ENCODE measurements at places on chromosomes 6 and 20.

DNA sequence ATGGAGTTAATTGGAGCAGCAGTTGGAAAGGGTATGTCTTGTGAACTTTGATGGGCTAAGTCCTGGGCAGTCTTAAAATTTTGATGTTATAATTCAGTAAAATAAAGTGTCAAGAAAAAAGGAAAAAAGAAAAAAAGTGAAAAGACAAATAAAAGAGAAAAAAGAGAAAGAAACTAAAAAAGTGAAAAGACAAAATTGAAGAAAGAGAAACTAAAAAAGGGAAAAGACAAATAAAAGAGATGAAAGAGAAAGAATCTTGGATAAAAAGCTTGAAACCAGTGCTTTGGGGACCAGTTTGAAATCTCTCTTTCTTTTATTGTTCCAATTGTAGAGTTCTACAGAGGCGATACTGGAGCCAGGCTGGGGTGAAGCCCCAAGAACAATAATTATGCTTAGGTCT is 12.0 kb upstream of the PGK2 start:
- DNase-seq, result no peak

- DNase-seq, result no peak
Observed at GRCh38 chr20:17710379-17711266, 10.9 kb downstream of the BANF2 start.

GRCh38 chr20:16714751-16715150 is 15.1 kb upstream of the SNRPB2 start:
- no peak for DNase-seq

GRCh38 chr20:61443443-61444126 is 191.5 kb downstream of the CDH4 start:
- DNase-seq, result no peak

GRCh38 chr6:138465007-138465645 is 34.2 kb downstream of the NHSL1 start:
- no peak for DNase-seq

DNA sequence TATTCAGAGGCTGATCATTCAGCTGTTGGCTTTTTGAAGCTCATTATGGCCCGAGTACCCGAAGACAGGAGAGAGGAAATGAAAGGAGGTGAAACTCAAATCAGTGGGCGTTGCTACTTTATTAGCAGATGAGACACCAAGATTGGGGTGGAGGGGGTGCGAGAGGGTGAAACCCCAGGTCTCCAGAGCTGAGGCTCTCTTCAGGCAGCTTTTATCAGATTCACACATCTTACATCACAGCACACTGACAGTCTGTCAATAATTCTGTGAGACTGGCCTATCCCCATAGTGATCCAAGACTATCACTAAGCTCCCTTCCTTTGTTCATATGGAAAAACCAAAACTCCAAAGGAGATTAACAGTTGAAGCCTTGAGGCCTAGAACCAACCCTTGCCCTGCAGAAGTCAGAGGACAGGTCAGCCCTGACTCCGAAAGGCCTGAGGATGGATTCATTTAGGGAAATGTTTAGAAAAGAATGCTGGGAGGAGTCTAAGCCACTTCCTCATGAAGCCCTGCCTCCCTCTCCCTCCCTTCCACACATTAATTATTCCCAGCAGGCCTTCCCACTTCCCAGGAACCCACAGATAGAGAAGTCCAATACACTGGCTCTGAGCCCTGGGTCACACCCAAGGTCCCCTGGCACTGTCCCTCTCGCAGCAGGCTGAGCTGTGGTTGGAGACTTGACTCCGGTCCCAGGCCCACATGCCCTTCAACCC is 23.2 kb downstream of the TRERF1 start:
- no peak for DNase-seq

DNA sequence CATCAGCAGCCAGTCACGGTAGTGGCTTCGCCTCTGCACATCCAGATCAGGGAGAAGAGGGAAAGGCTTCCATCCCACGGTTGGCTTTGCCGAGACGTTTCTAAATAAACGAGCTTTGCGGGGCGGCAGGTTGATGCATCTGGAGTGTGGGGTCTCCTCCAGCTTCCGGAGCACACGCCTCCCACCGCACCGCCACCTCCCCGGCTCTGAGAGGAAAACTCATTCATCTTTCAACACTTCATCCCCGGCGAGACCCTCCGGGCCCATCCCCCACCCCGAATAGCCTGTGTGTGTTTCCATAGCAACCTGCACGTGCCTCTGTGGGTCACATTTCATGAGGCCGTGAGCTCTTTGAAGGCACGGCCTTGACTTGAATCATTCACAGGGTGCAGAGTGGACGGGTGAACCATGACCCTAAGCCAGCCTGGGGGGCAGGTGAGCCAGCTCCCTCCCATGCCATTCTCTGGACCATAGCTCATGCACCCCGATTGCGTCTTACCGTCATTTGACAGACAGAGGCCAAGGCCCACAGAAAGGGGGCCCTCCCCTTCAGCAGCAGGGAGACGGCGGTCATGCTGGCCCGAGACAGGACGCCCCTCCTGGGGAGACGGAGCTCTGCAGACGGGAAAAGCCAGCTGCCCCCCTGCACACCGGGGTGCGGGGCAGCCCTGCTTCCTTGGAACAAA is 16.2 kb upstream of the CHRNA4 start:
- DNase-seq, result no peak

GRCh38 chr6:75281653-75282052 is 2.9 kb downstream of the TMEM30A start:
- no peak for DNase-seq

GRCh38 chr6:134511984-134512683 is 194.2 kb upstream of the SGK1 start:
- DNase-seq, result no peak

DNA sequence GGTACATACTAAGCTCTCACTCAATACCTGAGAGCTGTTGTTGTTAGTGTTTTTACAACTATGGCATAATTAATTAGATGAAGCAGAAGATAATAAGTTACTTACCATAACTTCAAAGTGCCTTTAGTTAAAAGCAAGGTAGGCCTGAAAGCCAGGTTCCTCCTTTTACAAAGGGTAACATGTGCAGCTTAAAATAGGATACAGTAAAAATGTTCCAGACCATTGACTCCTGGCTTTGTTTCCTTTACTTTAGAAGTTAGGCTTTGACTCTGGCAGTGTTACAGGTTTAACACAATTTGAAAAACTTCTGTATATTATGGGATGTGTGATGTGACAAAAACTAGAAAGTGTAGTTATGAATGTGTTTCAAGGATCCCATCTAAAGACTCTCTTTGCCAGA is 522.5 kb downstream of the EPM2A start:
- no peak for DNase-seq

- DNase-seq, result no peak
Observed at GRCh38 chr20:46027245-46027853, 1.7 kb upstream of the SLC12A5 start.

DNA sequence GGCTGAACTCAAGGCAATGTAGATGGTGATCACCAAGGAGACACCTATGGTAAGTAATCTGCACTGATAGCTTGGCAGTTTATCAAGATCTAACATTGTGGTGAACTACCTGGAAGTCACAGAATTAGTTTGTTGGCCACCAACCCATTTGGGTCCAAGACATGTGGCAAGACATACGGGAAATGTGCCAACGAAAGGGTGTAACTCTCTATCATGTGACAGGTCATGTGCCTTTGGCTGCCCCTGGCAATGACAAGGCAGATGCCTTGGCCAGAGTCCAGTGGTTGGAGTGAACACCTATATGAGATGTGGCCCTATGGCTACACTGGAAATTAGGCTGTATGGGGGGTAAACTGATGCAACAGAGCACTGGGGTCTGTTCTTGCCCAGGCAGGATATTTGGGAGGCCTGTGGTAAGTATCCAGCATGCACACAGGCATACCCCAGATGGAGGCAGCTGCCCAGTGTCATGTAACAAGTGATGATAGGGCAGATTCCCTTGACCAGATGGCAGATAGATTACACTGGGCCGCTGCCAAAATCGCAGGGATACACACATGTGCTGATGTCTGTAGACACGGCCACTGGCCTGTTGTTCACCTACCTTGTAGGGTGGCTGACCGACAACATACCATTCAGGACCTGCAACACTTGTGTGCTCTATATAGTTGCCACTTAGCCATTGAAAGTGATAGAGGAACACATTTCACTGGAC is 35.5 kb upstream of the HSF2 start:
- DNase-seq, result no peak

GRCh38 chr20:31711179-31712111 is 11.2 kb downstream of the BCL2L1 start:
- no peak for DNase-seq

DNA sequence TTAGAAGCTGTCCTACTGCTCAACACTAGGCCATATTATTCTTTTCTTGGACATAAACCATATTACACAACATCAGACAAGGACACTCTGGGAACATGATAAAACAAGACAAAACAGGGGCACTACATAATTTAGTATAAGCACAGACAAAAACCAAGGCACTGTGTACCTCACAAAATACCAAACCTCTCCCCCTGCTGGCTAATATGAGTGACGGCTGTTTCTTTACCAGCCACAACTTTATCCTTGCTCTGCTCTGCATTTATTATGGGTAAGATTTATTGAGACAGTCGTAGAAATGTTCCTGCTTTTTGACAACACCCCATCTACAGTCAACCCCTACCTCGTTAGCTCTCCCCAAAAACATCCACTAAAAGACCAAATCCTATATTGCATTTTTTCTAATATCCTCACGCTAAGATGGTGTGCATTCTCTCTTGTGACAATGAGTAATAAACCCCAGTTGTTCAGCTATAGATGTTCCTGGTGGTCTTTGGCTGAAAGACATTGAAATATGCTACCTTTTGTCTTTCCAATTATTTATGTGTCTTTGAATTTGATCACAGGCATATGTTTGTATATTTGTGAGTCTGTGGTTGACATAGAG is 23.8 kb upstream of the POLR1H start:
- no peak for DNase-seq

DNA sequence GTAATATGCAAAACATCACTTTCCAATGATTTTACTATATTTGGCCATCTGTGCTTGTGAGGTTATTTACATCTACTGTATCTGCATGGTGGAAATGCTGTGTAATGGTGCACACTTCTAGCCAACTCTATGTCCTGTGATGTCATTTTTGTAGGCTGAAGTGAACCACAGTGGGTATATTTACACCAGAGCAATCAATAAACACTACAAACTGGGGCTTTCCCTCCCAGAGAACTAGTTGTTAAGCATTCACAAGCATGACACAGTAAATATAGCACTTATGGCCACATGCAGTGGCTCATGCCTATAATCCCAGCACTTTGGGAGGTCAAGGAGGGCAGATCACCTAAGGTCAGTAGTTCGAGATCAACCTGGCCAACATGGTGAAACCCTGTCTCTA is 4.9 kb downstream of the SLC22A2 start:
- DNase-seq, result no peak

Data from stimulated activated CD8-positive, alpha-beta memory T cell treated with anti-CD3 and anti-CD28 coated beads, Interleukin-7, amount 100 ng/mL, for 24 hours (primary cell).